ENCODE measurements at places on chromosomes 3 and 15.

- DNase-seq, result no peak
Measured at GRCh38 chr3:126061301-126062032, 22.5 kb downstream of the SLC41A3 start.

DNA sequence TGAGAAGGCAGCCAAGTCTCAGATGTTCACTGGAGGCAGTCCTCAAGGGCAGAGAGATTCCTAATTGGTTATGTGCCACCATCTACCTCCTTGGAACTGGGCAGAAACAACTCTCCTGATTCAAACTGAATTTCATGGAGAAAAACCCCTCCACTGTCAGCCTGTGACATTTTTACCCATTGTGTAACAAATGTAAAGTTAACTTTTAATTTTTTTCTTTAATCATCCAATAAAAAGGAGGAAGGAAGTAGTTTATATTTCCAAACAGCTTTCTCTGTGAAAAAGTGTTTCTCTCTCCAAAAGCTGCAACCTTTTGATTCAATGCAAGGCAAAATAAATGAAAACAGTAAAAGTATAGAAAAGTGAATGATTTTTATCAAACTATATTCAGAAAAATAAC is 510 bp upstream of the COLQ start:
- DNase-seq, result no peak

DNA sequence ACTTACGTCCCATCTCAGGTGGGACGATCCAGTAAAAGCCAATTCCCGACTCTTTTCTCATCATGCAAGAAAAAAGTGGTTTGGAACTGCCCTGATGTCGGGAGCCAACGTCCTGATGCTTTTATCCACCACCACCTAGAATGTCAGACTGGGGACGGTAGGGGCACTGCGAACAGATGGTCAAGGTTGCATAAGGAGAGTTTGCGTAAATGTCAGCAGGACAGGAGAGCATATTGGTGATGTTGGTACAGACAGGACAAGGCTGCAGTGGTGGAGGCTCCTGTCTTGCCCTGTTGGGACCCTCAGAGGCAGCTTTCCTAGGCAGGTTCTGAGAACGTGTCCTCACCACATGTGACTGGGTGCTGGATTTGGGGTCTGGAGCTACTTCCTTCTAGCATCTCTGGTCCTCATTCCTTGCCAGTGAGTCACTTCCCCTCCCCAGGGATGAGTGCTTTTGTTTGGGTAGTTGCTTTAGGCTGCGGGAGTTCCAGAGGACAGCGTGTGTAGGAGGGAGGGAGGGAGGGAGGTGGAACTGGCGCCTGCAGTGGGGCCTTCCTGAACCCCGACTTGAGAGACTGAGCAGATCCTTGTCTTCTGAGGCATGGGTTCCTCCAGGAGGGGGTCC is 21.0 kb downstream of the THSD4 start:
- DNase-seq, result no peak

DNA sequence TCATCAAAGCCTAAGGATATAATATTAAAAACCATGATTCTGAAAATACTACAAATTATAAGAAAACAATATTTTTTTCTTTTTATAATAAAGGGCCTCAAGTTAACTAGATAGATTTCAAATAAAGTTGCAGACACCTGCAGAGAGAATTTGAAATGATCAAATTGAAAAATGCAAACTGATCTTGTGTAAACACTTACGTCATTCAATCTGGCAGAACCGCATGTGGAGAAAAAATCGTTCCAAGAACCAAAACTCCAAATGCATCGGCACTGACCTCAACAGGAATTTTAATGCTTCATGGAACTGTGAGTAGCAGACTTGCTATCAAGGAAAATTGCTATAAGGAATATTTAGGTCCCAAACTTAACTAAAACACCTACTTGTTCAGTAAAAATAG is 17.2 kb downstream of the CPA3 start:
- DNase-seq, result no peak

- no peak for DNase-seq
Measured at GRCh38 chr3:14186854-14187458, 8.3 kb downstream of the LSM3 start.

DNA sequence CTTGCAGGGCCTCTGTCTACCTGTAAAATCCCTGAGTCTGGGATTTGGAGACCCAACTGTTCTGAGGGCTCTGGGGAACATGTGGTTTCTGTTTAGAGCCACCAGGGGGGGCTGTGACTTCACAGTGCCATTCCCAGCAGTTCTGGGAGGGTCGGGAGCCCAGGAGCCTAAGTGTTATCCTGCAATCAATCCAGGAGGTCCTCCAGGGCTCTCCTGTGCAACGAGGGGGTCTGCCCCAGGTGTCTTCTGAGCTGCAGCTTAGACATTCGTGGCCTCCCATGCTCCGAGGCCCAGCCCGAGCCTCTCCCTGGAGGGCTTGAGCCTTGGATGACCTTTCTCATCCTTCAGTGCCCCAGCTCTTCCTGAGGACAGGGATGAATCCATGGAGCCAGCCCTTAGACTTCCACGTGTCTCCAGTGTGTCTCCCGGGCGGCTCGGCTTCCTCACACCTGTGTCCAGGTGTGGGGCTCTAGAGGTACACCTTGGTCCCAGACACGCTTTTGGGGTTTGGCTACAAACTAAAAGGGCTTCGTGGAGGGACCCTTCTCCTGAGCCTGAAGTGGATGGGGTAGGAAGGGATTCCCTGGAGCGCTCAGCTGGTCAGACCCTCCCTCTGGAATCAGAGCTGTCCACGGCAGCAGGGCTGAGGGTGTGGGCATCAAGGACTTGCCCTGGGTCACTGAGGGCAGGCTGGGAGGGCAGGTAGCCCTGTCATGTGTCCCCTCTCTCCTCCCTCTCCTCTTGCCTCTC is 20.3 kb upstream of the ABTB1 start:
- no peak for DNase-seq

DNA sequence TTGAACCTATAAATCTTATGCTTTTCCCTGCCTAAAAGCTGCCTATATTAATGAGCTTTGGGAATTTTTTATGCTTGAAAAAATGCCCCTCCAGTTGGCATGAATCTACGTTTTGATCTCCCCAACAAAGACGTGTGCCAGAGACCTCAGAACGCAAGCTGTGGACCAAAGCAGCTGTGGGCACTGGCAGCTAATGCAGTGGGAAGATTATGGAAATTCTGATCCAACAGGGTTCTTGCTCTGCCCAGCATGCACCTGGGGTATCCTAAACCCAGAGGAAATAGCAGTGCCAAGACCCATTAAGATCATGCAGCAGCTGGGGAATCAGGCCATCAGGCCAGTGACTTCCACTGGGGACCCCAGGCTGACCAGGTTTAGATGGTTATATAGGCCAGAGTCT is 423.0 kb downstream of the ZBBX start:
- DNase-seq, result no peak

GRCh38 chr15:62824111-62825015 is 218.2 kb upstream of the TPM1 start:
- DNase-seq, result no peak

- no peak for DNase-seq
Measured at GRCh38 chr15:62748196-62748595, 294.4 kb upstream of the TPM1 start.

DNA sequence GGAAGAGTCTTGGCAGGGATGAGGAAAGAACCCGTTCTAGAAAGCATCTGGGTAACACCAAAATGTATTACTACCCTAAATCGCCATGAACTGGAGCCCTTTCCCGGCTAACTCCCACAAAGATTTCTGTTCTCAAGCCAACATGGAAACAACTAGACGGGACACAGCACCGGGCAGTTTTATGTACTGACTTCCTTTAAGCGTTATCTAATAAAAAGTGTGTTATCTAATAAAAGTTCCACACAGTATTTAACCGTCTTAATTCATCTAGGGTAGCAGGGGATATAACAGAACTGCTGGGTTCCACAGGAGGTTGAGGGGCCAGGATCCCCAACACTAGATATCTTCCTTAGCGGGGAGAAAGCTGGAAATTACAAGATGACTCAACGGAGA is 347 bp upstream of the C3orf62 start:
- DNase-seq, result no peak

DNA sequence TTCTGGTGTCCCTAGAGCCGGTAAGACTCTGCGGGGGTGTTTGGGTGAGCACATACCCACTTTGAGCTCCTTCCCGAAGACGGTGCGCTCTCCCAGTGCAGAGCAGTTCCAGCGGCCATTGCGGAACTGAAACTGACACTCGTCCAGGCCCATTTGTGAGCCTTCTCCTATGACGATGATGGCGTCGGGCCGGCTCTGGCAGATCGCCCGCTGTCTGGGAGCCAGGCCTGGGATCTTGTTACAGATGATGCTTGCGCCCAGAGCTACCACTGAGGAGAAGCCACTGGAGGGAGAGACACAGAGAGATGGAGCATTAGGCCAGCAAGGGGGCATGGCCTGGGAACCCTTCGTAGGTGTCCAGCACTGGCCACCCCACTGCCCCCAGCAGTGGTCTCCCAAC is 5.0 kb downstream of the WNT7A start:
- no peak for DNase-seq

GRCh38 chr15:27579738-27580137 is 519.4 kb downstream of the OCA2 start:
- no peak for DNase-seq

- no peak for DNase-seq
Measured at GRCh38 chr3:63986146-63986545, 37.1 kb downstream of the PSMD6 start.

GRCh38 chr15:25345943-25346342 is 92.9 kb downstream of the UBE3A start:
- no peak for DNase-seq

DNA sequence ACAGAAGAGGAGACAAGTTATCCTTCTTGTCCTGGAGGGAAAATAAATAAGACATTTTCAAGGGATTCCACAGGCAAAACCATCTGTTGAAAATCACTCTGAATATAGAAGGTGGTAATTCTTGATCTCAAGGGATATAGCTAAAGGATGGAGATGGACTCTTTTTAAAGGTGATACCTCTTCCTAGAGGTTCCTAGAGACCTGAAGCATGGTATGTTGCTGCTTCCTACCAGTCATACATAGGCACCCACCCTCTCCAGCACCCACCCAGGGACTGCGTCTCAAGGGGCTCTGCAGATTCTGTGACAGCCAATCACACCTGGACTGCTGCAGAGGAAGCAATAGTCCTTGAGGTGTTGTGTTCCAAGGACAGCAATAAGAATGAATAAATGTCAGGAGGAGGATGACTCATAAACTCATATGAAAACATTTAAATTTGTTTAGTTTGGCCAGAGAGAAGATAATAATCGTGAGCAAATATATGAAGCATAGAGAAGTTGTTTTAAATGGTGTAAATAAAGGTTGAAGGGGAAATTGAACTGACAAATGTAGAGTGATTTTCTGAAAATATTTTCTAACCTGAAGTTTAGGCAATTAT is 741.6 kb upstream of the CBLB start:
- no peak for DNase-seq

GRCh38 chr15:97966924-97967620 is 6.6 kb downstream of the ARRDC4 start:
- DNase-seq, result no peak

DNA sequence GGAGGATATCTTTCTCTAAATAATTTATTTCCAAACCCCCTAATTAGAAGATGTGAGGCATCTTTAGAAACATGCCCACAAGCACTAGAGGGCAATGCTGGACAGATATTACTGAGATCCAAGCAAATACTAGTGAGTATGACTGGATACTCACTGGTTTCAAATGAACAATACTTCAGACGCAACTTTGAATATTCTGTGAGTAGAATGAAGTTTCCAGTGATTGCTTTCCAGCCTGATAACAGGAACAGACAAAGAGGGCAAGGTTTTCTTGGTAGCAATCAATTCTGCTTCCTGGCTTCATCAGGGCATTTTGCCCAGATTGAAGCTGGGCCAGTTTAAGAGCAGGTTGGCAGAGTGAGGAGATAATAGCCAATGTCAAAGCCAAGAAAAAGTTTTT is 442.6 kb upstream of the PDZRN3 start:
- no peak for DNase-seq

GRCh38 chr3:62678841-62679240 is 196.4 kb downstream of the CADPS start:
- DNase-seq, result no peak

- no peak for DNase-seq
Measured at GRCh38 chr3:123489400-123490004, 40.6 kb upstream of the ADCY5 start.

GRCh38 chr3:120749843-120750242 is 7.3 kb downstream of the GTF2E1 start:
- DNase-seq, result no peak

DNA sequence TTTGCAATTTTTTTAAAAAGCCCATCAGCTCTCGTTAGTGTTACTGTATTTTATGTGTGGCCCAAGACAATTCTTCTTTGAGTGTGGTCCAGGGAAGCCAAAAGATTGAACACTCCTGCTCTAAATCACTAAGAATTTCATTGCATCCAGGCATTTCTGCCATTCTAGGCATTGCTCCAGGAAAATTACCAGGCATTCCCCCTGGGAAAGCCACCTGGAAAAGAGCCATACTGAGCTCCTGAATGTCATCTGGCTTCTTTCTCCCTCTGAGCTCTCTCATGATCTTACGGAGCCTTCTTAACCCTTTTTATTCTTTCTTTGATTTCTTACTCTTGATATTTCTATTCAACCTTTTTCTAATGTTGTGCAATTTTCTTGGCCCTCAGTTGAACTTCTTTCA is 202.2 kb downstream of the DOCK3 start:
- no peak for DNase-seq

GRCh38 chr15:56763141-56763895 is 30.0 kb upstream of the ZNF280D start:
- no peak for DNase-seq
